Germinal center (tissue), 1 donor: ENCODE measurements at places on chromosomes 1 and 21.

DNA sequence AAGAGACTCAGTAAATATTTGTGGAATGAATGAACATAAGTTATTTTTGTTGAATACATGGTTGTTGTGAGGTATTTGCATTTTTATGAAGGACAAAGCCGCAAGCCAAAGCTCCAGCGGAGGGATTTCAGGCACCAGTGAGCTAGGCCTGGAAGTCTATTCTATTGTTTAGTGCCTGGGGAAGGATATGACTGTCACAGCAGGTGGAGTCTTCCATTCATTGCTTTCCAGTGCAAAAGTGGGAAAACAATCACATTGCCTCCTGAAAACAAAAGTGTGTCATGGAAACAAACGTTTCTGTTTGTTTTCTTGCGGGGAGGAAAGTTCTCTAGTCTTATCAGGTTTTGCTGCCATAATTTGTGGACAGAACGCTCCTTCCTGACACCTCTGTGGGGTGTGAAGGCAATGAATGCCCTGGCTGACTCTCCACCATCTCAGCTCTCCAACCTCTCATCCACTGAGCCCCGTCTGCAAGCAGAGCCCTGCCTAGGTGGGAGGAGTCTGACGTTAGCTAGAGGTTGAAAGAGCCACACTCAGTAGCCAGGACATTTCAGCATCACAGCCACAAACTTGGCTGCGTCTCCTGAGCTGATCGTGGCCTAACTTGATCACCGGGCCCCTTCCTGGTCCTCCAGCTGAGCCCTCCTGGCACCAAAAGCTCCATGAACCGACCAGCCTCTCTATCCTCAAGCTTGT lies 739.1 kb downstream of the MATN1 start:
- DNase-seq: no peak

GRCh38 chr1:117346206-117346928 lies 20.9 kb upstream of the MAN1A2 start:
- no peak for DNase-seq

- no peak for DNase-seq
Observed at GRCh38 chr1:9018333-9018732, 7.9 kb downstream of the SLC2A7 start.

DNA sequence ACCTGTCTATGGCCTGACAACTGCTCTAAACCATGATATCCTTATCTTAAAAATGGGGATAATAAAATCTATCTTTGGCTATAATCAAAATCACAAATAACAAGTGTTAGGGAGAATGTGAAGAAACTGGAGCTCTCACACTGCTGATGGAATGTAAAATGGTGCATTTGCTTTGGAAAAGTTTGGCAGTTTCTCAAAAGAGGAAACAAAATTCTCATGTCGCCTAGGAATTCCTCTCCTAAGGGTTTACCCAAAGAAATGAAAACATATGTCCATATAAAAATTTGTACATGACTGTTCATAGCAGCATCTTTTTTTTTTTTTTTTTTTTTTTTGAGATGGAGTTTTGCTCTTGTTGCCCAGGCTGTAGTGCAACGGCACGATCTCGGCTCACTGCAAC lies 64.3 kb downstream of the ZNF281 start:
- DNase-seq: no peak

DNA sequence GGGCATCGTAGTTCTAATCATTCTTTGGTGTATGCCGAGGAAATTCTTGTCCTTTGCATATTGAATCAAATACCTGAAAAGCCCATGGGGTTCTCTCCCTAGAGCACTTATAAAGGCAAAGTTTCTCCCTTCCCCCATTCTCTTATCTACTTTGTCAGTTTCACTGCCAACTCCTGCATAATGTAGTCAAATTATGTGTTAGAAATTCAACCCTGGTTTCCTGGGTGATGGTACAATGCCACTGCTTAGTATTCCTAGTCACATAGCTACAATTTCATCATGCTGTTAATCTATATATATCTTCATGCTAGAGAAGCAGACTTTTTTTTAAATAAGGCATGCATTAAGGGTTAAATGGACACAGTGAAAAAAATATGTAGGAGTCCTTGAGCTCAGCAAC lies 119.0 kb downstream of the PDE4B start:
- DNase-seq: no peak

GRCh38 chr1:68608289-68608688 lies 111.4 kb upstream of the DEPDC1 start:
- no peak for DNase-seq

DNA sequence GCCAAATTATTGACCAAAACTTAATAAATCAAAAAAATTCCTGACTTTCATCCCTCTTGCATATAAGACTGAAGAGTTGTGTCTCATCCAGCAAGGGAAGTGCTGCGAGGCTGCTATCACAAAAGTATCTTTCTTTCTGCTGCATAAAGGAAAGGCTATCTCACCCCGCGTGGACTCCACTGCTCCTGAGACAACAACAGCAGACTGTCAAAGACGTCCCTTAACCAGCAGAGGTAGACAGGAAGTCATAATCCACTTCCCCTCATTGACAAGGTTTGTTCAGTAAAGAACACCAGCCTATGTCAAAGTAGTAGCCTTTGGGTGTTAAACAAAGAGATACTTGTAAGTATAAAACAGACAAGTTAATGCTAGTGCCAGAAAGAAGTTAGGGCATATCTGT lies 29.4 kb downstream of the VPS26C start:
- no peak for DNase-seq

GRCh38 chr1:233197940-233198339 lies 97.6 kb downstream of the PCNX2 start:
- DNase-seq: no peak

DNA sequence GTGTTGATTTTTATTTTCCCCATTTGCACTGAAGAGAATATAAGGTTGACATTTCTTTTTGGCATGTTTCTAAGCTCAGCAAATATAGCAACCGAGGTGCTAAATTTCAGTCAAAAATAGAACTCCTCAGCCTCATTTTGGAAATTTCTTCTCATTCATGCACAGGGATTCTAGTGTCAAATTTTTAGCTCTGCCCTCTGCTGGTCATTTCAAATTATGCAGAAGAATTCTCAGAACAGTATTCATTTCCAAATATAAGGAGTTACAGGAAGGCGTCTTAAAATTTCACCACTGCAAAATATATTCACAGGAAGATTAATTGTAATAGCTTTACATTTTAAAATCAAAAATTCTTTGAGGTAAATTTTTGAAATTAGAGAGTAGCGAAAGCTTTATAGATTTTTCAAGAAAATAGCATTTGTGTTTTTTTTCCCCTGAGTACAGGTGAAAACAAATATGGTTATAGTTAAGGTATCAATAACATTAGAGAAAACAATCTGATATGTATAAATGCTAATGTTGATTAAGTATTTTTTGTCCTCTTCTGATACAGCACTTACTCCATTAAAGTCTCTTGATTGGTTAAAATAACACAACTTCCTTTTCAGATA lies 57.9 kb downstream of the FMN2 start:
- peak; percentile 3 for DNase-seq

GRCh38 chr1:116333171-116334014 lies 39.7 kb upstream of the ATP1A1 start:
- DNase-seq: no peak

DNA sequence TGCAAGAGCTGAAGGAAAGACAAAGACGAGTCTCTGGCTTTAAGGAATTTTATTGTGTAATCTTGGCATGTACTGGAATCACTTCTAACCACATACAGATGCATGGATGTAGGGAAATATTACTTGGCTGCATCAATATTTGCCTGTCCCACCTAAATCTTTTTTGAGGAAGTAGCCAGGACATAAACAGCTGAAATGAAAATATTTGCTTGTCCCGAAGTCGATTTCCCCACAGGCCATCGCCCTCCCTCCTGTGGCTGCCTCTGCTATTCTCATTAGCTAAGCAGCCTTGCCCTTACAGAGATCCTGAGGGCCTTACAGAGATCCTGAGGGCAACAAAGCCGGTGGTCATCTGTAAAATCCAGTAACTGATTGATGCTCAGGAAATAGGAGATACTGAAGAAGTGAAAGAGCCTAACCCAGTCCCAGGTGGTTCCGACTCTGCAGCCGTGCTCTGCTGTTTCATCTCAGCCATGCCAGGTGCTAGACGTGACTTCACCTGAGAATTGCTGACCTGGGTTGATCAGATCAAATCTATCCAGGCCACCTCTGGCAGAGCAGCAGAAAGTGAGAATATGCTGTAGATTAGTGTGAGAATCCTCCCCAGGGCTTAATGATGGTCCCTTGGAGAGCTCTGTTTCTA lies 25.5 kb downstream of the MAN1C1 start:
- no peak for DNase-seq

DNA sequence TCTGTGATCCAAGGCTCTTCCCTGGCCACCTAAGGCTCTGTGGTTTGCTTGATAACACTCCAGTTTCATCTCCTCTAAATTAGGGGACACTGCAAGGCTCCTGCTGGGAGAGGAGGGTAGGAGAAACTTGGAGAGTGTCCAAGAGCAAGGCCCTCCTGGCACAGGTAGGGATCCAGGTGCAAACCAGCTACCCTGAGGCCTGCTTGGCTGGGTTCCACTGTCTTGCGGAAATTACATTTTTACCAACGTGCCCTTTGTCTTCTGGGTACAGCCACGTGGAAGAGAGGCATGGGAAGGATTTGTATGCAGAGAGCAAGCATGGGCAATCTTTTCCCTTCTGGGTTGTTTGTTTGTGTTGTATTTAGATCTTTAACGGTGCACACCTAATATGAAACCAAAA lies 132.5 kb downstream of the PRDM2 start:
- no peak for DNase-seq

DNA sequence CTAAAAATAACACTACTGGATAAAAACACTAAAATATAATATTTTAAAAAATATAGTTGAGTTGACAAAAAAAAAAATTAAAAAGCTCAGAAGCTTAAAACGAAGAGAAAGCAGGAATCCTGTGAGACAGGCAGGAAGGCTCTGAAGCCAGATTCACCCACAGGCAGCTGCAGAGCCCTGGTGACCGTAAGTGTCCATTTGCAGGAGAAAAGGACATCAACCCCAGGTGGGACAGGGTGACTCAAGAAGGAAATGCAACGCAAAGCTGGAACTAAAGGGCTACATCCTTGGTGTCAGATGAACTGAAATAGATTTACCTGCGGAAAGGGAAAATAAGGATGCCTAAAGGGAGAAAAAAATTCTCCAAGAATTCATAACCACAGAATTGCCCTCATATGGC lies 46.8 kb downstream of the USP24 start:
- no peak for DNase-seq

- no peak for DNase-seq
Observed at GRCh38 chr1:84975035-84975434, 21.9 kb downstream of the MCOLN2 start.

- no peak for DNase-seq
Observed at GRCh38 chr1:77929806-77930205, 41.4 kb downstream of the NEXN start.

DNA sequence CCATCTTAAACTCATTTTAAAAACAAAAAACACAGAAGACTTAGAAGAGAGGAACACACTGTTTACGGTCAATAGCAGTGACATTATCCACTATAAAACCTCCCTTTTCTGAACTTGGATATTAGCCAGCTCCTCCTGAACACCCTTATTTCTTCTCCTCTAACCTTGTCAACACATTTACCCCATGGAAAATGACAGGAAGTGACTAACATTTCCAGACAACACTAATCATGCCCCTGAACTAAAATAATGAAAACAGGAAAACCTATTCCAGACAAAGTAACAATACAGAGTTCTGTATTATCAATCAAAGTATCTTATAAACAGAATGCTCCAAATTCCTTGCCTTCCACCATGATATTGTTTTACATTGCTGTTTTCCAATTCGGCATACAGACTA lies 45.3 kb downstream of the PALMD start:
- no peak for DNase-seq

DNA sequence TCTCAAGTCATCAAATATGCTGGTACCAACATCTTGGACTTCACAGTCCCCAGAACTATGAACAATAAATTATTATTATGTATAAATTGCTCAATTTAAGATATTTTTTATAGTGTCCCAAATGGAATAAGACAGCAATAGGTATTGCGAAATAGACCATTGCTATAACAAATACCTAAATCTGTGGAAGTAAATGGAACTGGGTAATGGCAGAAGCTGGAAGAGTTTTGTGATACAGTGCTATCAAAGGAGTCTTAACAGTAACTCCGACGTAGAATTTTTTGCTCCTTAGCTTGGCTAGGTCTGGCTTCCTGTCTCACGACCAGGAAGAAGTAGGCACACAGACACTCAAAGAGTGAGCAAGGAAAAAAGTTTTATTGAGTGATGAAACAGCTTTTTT lies 1791.5 kb downstream of the PLA2G4A start:
- no peak for DNase-seq

DNA sequence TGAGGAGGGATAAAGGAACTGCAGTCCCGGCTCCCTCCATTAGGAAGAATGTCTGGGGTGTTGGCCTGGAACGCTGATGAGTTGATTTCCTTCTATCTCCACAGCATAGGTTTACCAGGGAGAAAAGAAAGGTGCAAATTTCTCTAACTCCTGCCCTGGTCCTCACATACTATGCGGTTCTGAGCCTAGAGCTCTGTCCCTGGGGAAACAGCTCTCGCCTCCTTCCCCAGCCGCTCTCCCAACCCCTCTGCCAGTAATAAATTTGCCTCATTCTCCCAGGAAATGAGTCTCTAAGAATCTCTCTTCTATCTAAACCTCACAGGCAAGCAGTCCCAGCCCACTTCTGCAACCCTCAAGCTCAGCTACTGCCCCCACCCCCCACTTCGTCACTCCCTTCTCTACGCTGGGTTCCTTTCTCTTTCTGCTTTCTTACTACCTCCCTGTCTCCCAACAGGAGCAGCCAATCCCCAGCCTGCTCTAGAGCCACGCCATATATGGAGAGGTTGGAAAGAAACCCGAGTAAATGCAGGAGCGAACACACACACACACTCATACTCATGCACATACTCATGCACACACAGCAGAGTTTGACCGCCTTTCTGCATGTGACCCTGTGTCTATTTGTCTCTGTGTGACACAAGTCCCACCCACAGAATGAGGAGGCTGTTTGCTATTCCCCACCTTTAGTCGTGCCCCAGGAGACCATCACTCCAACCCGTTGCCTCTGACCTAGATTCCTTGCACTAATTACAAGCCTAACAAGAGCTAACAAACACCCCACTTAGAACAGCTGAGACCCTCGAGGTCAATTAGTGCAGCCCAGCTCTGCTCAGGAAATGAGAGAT lies 13.4 kb downstream of the PLEKHO1 start:
- peak; percentile 48 for DNase-seq

- no peak for DNase-seq
Observed at GRCh38 chr1:79848316-79848715, 841.8 kb upstream of the ADGRL4 start.

GRCh38 chr1:10685196-10685807 lies 111.1 kb downstream of the CASZ1 start:
- DNase-seq: no peak

GRCh38 chr1:156767879-156768604 lies 707 bp downstream of the PRCC start:
- DNase-seq: no peak

GRCh38 chr1:180370597-180370996 lies 131.8 kb downstream of the ACBD6 start:
- DNase-seq: no peak
